ENCODE measurements at places on chromosomes 3 and 15. TPM values are rescaled to one million over a fixed set of nuclear protein-coding genes. Genes with fewer than 3 reads are reported as not detected.
A peak's percentile ranks its signal among the peaks of the same experiment; 100 is the strongest.

The CLRN1 gene
- total RNA-seq, result not detected

The TRIM42 gene
- total RNA-seq, result not detected

The DCLK3 gene
- 0.16 TPM for total RNA-seq

The GOLGA8G gene
- total RNA-seq, result 0.08 TPM

The EMC7 gene
- total RNA-seq, result 25.8 TPM

GRCh38 chr3:194282436-194283122 lies 68.5 kb downstream of the CPN2 start:
- H3K4me3 ChIP-seq, result no peak overlapping the region
- H3K36me3 ChIP-seq, result no peaks in the 10 kb centered on the region
- H3K27me3 ChIP-seq, result no peaks in the 10 kb centered on the region
- peak; percentile 38 for DNase-seq
- peaks cover 9% of the 10 kb centered on the region for H3K4me1 ChIP-seq

DNA sequence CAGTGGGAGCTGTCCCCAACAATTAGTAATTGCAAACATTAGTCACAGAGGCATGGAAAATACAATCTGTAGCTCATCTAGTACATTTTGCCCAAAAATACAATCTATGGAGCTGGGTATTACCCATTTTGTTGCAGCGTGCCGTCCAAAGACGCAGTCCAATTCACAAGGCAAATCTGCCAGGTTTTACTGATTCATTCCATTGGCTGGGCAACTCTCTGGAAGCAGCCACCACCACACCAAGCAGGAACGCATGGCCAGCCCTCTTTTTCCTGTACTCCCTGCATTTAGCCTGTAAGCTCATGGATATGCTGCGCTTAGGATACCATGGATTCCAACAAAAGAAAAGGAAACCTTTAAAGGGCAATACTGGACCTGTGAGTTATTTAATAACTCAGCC lies 60.5 kb upstream of the ARRDC4 start:
- no peak overlapping the region for H3K27ac ChIP-seq
- DNase-seq, result no peak
- no peaks in the 10 kb centered on the region for H3K36me3 ChIP-seq
- no peaks in the 10 kb centered on the region for H3K27me3 ChIP-seq
- no peaks in the 10 kb centered on the region for H3K4me1 ChIP-seq
- H3K4me3 ChIP-seq, result no peak overlapping the region

DNA sequence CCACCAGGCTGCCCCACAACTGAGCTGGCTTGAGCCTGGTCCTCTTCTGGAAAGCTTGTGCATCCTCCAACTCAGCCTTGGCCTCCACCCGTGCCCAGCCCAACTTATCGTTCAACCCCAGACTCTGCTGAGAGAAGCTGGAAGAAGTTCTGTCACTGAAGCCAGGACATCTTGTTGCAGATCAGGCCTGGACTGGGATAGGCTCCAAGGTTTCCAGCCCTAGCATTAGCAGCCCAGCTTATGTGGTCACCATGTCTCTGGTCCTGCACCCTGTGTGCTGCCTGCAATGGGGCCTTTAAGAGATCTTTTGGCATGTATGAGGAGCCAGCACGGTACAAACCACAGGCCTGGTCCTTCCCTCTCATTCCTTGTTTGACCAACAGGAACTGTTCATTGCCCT lies 15.2 kb upstream of the CAMP start:
- no peaks in the 10 kb centered on the region for H3K27me3 ChIP-seq
- no peak for DNase-seq
- H3K27ac ChIP-seq, result no peak overlapping the region
- H3K36me3 ChIP-seq, result no peaks in the 10 kb centered on the region
- no peak overlapping the region for H3K4me3 ChIP-seq
- no peaks in the 10 kb centered on the region for H3K4me1 ChIP-seq

GRCh38 chr3:165753560-165753959 lies 83.7 kb downstream of the BCHE start:
- H3K4me1 ChIP-seq, result no peaks in the 10 kb centered on the region
- no peaks in the 10 kb centered on the region for H3K27me3 ChIP-seq
- no peaks in the 10 kb centered on the region for H3K36me3 ChIP-seq
- DNase-seq, result no peak
- H3K27ac ChIP-seq, result no peak overlapping the region
- no peak overlapping the region for H3K4me3 ChIP-seq

DNA sequence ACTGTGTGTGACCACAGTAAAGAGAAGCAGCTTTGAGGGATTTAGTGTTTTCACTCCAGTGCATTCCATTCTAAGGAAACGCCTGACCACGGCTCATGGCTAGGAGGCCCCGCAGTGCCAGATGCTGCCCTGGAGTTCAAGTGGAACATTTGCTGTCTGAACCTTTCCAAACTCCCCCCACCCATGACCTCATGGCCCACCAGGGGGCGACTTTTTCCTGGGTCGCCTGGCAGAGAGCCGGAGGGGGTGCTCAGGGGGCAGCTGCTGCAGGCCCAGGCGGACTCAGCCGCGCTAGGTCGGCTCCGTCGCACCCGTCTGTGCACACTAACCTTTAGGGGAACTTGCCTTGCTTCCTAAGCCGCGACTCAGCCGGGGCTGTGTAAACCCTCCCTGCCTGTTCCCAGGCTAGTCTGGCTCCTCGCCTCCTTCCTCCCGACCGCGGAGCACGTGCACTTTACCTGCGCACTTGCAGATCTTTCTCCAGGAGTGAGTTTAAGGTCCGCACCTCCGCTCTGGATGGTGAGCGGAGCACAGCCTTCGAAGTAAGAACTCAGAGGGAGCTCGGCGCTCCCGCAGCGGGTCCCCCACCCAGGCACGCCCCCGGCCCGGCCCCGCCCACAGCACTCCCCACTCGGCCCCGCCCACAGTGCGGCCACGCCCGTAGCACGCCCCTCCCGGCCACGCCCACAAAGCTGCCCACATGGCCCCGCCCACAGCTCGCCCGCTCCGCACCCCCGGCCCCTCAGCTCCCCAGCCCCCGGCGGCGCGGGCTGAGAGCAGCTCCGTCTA lies at the start of gene OCA2:
TSS of gene OCA2 (minus strand) at position 550 of the 789 bp plus-strand sequence. CDS start 17,441 bp downstream, outside the sequence.
- peak; percentile 85 for DNase-seq
- no peak within 1 kb of the TSS for H3K27ac ChIP-seq
- H3K27me3 ChIP-seq, result no peaks in the 10 kb centered on the region
- H3K4me3 ChIP-seq, result no peak within 1 kb of the TSS
- H3K4me1 ChIP-seq, result peaks cover 12% of the 10 kb centered on the region

DNA sequence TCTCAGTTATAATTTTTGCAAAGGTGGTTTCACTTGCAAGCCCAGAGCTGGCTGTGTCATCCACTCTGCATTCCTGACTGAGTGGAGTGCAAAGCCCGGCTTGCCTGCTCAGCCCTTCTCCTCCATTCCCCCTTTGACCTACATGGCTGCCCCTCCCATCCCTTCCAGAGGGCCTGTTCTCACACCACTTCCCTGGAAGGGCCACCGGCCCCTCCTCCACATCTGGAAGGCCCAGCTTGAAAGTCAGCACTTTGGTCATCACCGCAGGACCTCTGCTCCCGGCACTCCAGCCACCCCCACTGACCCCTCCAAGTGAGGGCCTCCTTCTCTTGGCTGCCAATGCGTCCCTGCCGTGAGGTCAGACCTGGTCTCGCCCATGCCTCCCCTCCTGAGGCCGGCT lies 74.1 kb upstream of the RNF7 start:
- H3K4me3 ChIP-seq, result no peak overlapping the region
- H3K27me3 ChIP-seq, result no peaks in the 10 kb centered on the region
- no peak overlapping the region for H3K27ac ChIP-seq
- no peak for DNase-seq
- no peaks in the 10 kb centered on the region for H3K36me3 ChIP-seq

DNA sequence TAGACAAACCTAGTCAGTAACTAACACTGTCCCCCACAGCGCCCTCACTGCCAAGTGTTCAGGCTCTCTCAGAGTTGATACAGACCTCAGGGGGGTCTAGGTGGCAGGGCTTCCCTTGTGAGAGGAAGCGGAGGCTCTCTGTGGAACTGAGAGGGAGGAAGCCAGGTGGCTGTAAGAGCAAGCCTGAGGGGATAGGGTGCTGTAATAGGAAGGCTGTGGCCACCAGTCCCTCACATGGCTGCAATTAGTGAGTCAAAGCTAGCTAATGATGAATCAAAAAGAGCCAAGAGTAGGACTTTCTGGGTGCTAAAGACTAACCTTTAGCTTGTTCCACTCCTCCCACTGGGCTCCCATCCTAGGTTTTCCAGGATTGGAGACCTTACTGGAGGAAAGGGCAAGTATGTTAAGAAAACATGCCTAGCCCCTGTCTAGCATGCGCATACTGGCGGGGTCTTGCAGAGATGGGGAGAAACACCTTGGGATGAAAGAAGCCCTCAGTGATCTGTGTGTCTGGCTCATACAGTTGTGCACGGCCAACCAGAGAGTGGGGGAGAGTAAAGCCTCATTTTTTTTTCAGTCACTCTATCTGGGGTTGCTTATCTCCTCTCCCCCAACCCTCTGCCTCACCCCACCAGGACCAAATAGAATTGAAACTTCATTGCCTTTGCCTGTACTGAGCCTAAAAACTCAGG lies 13.3 kb upstream of the SOX2 start:
- peaks cover 17% of the 10 kb centered on the region for H3K27me3 ChIP-seq
- DNase-seq, result no peak
- no peak overlapping the region for H3K27ac ChIP-seq

- no peaks in the 10 kb centered on the region for H3K4me1 ChIP-seq
- H3K27me3 ChIP-seq, result no peaks in the 10 kb centered on the region
- no peak for DNase-seq
- no peaks in the 10 kb centered on the region for H3K36me3 ChIP-seq
- H3K4me3 ChIP-seq, result no peak overlapping the region
Observed at GRCh38 chr15:76440441-76440840, 103.9 kb downstream of the ISL2 start.

Measured in pancreas (tissue), 10 donors.